Left ventricle myocardium inferior (tissue), 1 donor: ENCODE measurements at places on chromosomes 2 and 18.

- no peak for DNase-seq
- H3K4me1 ChIP-seq, result peaks cover 100% of the 10 kb centered on the region
- no peak overlapping the region for H3K4me3 ChIP-seq
- peak overlapping the region; percentile 10 for H3K27ac ChIP-seq
These were observed 6.2 kb downstream of the ADAM17 start for GRCh38 chr2:9549420-9549819.

- DNase-seq, result no peak
- H3K36me3 ChIP-seq, result peaks cover 4% of the 10 kb centered on the region
- no peak overlapping the region for H3K4me3 ChIP-seq
- peak overlapping the region; percentile 53 for H3K27ac ChIP-seq
- H3K4me1 ChIP-seq, result peaks cover 58% of the 10 kb centered on the region
These were observed 59.4 kb downstream of the RNF152 start for GRCh38 chr18:61833387-61833786.

- no peak for DNase-seq
- H3K27ac ChIP-seq, result no peak overlapping the region
- H3K4me1 ChIP-seq, result peaks cover 17% of the 10 kb centered on the region
These were observed 242.5 kb downstream of the RPIA start for GRCh38 chr2:88933980-88934379.

DNA sequence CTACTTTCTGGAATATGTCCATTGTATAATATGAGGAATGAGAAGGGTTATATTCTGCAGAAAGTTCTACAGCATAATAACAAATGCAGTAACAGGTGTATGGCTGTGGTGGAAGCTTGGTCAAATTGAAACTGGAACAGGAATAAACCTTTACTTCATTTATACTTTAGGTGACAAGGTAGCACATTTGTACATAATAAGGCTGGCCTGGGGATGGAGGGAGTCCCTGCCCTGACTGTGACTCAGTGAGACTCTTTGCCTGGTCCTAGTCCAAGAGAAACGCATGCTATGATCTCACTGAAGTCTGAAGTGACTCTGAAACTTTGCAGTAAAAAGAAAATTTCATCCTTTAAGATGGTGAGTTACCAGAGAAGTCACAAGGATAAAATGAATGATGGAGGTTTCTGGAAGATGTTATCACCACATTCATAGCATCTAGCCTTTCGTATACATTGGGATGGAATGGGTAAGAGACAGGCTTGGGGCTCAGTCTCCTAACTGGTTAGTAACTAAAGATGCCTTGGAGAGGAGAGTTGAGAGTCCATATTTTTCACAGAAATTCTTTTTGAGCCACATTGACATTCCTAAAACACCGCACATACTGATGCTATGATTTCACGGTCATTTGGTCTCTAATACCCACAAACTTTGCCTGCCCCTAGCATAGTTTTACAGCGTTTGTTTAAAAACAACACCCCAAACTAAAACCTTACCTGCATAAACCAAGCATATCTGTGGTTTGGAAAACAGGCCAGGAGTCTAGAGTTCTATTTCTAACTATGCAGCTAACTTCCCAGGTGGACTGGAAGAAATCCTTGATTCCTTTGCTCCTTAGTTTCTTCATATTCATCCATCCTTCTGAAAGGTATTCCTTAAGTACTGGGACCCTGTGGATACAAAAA is 42.4 kb upstream of the NABP1 start:
- no peak for DNase-seq
- H3K36me3 ChIP-seq, result no peaks in the 10 kb centered on the region
- peaks cover 5% of the 10 kb centered on the region for H3K27me3 ChIP-seq
- no peak overlapping the region for H3K27ac ChIP-seq

GRCh38 chr2:68318914-68319397 is 793 bp downstream of the CNRIP1 start:
- H3K4me1 ChIP-seq, result peaks cover 45% of the 10 kb centered on the region
- H3K27me3 ChIP-seq, result peaks cover 22% of the 10 kb centered on the region
- peak overlapping the region; percentile 97 for H3K27ac ChIP-seq

DNA sequence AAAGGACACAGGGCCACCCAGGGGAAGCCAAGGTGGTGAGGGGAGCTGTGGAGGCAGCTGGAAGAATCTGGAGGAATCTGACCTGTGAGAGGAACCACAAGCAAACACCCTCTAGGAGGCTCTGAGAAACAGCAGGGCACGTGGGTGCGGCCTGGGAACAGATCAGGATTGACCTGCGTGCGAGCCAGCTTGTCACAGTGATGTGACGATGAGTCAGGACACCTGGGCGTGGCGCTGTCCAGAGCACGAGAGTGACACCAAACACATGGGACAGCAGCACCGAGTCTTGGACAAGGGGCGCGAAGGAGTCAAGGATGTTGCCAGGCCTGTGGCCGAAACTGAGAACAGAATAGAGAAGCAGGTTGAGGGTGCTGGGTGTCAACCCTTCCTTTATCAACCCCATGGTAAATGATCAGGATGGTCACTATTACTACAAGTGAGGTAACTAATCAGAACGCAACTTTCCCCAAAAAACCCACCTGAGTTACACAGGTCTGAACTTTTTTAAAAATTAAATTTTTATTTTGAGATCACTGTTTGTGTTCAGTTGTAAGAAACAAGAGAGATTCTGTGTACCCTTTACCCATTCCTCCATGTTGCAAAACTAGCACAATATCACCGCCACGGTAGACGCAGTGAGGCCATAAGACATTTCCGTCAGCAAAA is 637 bp upstream of the SFT2D3 start:
- H3K4me3 ChIP-seq, result peak overlapping the region; percentile 72
- DNase-seq, result peak; percentile 50
- H3K36me3 ChIP-seq, result peaks cover 1% of the 10 kb centered on the region
- H3K27ac ChIP-seq, result peak overlapping the region; percentile 99
- no peaks in the 10 kb centered on the region for H3K27me3 ChIP-seq

DNA sequence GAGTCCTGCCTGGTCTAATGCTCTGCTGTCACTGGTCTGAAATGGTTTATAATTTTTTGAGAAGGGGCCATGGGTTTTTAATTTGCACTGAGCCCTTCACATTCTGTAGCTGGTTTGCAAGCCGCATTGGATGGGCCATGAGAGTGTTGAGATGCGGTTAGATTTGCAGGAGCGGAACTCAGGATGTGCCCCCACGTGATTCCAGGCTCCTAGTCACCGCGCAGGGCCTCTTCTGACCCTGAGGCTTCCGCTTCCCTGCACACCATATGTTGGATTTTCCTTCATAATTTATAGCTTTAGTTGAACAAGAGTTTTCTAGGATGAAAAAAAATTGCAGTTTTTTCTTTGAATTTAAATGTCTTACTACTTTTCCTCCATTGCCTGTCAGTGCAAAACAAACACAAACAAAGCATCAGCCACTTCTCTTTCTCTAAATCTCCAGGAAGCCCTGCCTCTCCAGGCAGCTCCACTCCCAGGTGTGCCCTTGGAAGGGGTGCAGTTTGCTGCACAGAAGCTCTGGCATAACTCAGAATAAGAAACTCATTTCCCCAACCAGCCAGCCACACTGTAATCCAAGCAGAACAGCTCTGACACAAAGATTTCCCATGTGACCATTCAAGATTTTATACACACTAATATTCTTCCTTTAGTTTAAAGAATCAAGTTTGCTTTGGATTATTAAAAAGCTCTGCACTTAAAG is 18.4 kb upstream of the TPO start:
- DNase-seq, result no peak
- no peak overlapping the region for H3K4me3 ChIP-seq
- peaks cover 5% of the 10 kb centered on the region for H3K27me3 ChIP-seq
- H3K36me3 ChIP-seq, result no peaks in the 10 kb centered on the region
- H3K27ac ChIP-seq, result no peak overlapping the region

- no peak for DNase-seq
- no peaks in the 10 kb centered on the region for H3K27me3 ChIP-seq
- H3K27ac ChIP-seq, result no peak overlapping the region
- no peak overlapping the region for H3K4me3 ChIP-seq
- peaks cover 10% of the 10 kb centered on the region for H3K4me1 ChIP-seq
These were observed 319.9 kb downstream of the AGPS start for GRCh38 chr2:177712462-177712861.

GRCh38 chr2:127771756-127772155 is 39.2 kb downstream of the WDR33 start:
- H3K36me3 ChIP-seq, result peaks cover 29% of the 10 kb centered on the region
- no peak for DNase-seq
- peaks cover 13% of the 10 kb centered on the region for H3K4me1 ChIP-seq
- H3K27ac ChIP-seq, result no peak overlapping the region
- no peaks in the 10 kb centered on the region for H3K27me3 ChIP-seq

DNA sequence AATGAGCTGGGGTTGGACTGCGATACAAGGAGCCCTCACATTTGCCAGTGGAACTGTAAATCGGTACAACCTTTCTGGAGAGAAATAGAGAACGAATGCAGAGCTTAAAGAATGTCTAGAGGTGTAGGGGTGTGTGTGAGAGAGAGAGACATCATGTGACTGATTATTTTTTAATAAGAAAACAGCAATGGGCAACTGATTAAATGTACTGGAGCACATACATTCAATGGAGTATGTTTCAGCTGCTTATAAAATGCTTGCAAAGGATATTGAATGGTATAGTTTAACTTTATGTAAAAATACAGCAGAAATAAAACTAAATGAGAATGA is 391 bp upstream of the TMEM17 start:
- H3K4me1 ChIP-seq, result peaks cover 15% of the 10 kb centered on the region
- no peaks in the 10 kb centered on the region for H3K36me3 ChIP-seq
- no peaks in the 10 kb centered on the region for H3K27me3 ChIP-seq
- no peak for DNase-seq
- peak overlapping the region; percentile 75 for H3K4me3 ChIP-seq
- peak overlapping the region; percentile 92 for H3K27ac ChIP-seq

DNA sequence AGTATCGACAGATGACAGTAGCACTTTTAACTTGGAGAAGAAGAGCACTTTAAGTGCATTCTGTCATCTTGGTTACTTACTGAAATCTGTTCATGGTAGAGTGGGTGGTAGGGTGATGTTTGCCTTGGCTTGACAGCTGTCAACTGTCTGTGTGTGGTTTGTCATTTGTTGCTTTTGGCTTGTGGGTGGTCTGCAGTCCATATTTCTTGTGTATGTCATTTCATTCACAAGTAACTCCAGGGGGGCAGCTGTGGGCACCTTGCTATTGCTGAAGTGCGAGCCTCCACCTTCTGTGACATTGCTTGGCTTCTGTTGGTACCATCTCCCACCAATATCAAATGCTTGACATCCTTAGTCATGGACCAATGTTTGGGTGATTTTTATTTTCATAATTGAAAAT is 311.6 kb upstream of the NRP2 start:
- H3K27me3 ChIP-seq, result no peaks in the 10 kb centered on the region
- H3K36me3 ChIP-seq, result no peaks in the 10 kb centered on the region
- DNase-seq, result no peak
- H3K4me3 ChIP-seq, result no peak overlapping the region
- H3K4me1 ChIP-seq, result peaks cover 4% of the 10 kb centered on the region

- no peak overlapping the region for H3K4me3 ChIP-seq
- no peaks in the 10 kb centered on the region for H3K4me1 ChIP-seq
- H3K27me3 ChIP-seq, result no peaks in the 10 kb centered on the region
- no peaks in the 10 kb centered on the region for H3K36me3 ChIP-seq
- DNase-seq, result no peak
These were observed 27.1 kb downstream of the SLC38A11 start for GRCh38 chr2:164928101-164928673.

- H3K27ac ChIP-seq, result no peak overlapping the region
- no peak overlapping the region for H3K4me3 ChIP-seq
- no peaks in the 10 kb centered on the region for H3K36me3 ChIP-seq
- no peaks in the 10 kb centered on the region for H3K4me1 ChIP-seq
These were observed 207.9 kb upstream of the ACVR2A start for GRCh38 chr2:147636886-147637285.

DNA sequence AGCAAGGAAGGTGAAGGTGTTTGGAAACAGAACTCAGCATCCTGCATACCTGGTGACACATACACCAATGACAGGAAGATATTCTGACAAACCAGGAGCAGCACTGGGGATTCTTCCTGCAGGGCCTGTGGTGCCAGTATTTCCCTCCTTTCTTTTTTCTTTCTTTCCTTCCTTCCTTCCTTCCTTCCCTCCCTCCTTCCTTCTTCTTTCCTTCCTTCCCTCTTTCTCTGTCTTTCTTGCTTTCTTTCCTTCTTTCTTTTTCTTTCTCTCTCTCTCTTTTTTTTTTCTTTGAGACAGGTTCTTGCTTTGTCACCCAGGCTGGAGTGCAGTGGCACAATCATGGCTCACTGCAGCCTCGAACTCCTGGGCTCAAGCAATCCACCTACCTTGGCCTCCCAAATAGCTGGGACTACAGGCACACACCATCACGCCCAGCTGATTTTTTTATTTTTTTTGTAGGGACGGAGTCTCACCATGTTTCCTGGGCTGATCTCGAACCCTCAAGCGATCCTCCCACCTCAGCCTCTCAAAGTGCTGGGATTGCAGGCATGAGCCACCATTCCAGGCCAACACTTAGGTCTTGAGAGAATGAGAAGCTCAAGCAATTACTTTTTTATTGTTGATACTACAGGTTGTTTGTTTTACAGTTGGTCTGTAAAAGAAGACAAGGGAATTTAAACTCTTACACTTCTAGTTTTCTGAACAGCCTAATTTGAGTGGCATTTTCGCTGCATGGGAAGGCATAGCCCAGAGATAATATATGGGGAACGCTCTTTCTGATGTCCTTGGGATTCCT is 54.7 kb upstream of the GATA6 start:
- peaks cover 31% of the 10 kb centered on the region for H3K4me1 ChIP-seq
- H3K4me3 ChIP-seq, result no peak overlapping the region
- H3K36me3 ChIP-seq, result no peaks in the 10 kb centered on the region
- no peak overlapping the region for H3K27ac ChIP-seq

DNA sequence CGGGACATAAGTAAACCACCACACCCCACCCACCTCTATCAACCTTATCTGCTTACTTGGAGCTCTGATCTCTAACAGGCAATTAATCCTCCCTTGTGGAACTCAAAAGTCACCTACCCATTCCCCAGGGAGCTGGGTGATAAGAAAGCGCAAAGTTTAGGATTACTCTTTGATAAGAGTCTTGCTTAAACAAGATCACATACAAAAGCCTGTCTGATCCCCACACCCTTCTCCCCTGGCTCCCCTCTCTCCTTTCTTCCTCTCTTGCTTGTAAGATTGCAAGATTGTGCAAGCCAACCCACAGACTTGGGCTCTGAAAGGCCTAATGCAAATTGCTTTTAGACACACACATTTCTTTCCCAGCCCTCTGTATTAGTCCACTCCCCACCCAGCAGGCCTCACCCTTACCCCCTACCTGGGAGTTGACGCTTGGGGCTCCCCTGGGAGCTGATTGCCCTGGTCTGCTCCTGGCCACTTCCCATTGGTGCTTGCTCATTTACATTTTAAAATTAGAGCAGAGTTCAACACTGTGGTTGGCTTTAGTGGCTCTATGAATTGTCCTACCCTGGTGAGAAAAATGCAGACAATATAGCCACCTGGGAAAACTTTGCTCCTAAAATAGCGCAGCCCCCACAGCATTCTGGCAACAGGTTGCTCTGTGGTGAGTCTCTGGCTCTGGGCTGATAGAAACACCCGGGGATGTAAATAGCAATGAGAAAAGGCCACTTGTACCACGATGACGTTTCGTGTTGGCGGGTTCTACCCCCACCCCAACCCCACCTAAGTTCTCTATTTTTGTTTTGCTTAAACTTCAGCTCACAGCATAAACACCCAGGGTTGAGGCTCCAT is 92.8 kb upstream of the MSH2 start:
- H3K4me1 ChIP-seq, result peaks cover 30% of the 10 kb centered on the region
- no peak overlapping the region for H3K4me3 ChIP-seq
